C1 segment of cervical spinal cord (tissue), 14 donors: ENCODE measurements at places on chromosomes 6 and 20.

GRCh38 chr20:45128099-45128498 lies 3.8 kb upstream of the WFDC12 start:
- DNase-seq, result no peak

GRCh38 chr6:113719064-113719463 lies 138.1 kb upstream of the MARCKS start:
- DNase-seq, result no peak

- no peak for DNase-seq
Measured at GRCh38 chr6:56527934-56528333, 114.8 kb downstream of the DST start.

GRCh38 chr20:44747166-44748004 lies 1.7 kb downstream of the KCNK15 start:
- no peak for DNase-seq

DNA sequence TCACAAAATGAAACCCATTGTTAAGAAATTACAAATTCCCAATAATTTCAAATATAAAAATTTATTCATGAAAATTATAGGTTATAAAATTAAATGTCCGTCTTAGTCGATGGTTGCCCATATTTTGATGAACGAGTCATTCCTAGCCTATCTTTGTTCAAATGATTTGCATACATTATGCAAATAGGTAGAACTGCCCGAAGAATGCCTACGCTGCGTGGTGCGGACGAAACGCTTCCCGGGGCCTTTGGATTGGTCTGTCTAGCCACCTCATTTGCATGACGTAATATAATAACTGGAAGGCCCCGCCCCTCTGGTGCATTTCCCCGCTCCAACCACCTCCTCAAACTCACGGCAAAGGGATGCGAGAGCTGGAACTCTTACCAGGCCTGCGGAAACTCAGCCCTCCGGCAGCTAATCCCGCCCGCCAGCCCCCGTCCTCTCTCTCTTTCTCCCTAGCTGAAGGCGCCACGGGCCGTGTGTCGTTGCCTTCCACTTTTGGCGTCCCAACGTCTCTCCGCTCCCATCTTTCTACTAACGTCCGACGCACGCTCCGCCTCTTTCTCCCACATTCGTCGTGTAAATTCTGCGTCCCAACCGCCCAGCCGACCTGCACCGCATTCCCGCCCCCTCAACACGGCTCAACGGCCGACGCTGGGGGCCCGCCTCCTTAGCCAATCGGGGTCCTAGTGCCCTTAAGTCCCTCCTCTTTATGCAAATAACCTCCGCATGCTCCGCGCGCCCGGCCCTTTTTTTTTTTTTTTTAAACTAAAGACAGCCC lies 520 bp upstream of the PRRC2A start:
- peak; percentile 100 for DNase-seq

DNA sequence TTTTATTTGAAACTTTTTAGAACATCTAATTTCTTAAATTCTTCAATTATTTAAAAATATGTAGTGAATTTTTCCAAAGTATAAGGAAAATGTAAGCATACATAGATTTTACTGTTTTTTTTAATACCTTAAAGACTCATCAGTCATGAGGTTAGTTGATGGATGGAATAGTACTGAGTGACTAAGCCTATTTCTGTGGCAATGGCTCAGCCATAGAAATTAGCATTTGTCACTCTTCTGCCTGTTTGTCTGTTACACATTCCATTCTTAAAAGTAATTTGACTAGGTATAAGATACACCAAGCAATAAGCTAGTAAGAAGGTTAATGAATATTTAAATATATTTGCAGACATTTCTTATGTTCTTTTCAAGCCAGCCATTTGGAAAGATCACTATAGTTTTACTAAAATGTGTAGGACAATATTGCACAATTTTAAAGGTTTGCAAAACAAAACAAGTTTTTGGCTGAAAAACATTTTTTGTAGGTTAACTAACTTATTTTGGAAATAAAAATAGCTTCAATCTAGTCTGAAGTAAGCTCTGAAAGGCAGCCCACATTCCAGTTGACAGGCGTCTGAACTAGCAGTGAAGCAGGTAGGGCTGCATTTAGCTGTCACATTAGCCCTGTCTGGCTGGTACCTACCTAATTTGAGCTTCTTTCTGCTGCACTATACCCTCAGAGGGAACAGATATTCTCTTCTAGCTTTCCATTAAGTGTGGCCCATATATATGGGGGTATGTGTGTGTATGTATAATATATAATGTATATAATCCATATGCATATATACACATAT lies 385.7 kb downstream of the GRIK2 start:
- DNase-seq, result no peak

- DNase-seq, result peak; percentile 4
Measured at GRCh38 chr20:10857352-10858070, 183.7 kb upstream of the JAG1 start.

DNA sequence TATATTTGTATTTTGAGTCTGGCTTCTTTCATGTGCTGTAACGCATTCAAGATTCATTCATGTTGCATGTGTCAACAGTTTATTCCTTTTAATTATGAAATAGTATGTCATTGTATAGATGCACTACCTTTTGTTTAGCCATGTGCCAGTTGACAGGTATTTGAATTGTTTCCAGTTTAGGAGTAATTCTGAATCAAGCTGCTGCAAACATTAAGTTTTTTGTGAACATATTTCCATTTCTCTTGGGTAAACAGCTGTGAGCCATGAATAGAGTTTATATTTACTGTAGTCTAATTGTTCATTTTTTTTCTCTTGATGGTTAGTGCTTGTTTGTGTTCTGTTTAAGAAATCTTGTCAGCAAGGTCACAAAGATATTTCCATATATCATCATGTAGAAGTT lies 142.4 kb upstream of the RIPOR2 start:
- DNase-seq, result no peak

DNA sequence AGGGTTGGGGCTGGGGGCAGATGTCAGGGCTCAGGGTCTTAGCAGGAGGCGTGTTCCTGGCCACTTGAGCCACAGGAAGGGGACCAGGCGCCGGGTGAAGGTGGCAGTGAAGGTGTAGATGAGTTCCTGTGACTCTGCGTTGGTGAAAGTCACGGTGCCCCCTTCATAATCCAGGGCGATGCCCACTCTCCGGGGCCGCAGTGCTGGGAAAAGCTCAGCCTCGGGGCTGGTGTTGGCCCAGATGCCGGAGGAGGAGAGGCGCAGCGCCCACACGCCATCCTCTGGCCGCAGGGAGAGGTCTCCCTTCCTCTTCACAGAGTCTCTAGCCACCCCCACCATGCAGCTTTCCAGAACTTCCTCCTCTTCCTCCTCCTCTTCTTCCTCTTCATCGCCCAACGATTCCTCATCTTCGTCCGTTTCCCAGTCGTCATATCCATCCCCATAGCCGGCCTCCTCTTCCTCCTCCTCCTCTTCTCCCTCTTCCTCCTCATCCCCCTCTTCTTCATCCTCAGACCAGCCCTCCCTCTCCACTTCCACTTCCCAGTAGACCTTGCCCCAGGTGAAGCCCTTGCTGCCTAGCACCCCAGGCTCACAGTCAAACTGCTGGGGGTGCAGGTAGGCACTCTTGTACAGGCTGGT lies 22.6 kb downstream of the TRIM15 start:
- DNase-seq, result no peak

- DNase-seq, result no peak
Measured at GRCh38 chr6:81480139-81480538, 272.3 kb downstream of the TENT5A start.

GRCh38 chr6:15365273-15365687 lies 119.4 kb downstream of the JARID2 start:
- DNase-seq, result peak; percentile 41

GRCh38 chr6:97154015-97154414 lies 129.0 kb downstream of the MMS22L start:
- DNase-seq, result no peak

- no peak for DNase-seq
Measured at GRCh38 chr6:57173886-57174510, 1.9 kb downstream of the BAG2 start.

GRCh38 chr20:25198663-25199383 lies 3.3 kb downstream of the ENTPD6 start:
- DNase-seq, result no peak

GRCh38 chr6:22221211-22221610 lies 75.6 kb downstream of the PRL start:
- DNase-seq, result no peak

DNA sequence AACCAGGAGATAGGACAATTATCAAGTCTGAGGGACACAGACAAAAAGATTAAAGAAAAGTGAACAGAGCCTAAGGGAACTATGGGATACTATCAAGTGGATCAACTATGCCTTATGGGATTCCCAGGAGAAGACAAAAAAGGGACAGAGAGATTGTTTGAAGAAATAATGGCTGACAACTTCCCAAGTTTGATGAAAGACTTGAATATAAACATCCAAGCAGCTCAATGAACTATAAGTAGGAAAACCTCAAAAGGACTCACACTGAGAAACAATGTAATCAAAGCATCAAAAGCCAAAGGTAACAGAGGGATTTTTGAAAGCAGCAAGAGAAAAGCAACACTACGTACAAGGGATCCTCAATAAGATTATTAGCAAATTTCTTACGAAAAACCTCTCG lies 11.0 kb downstream of the ZNF133 start:
- DNase-seq, result no peak

- DNase-seq, result no peak
Measured at GRCh38 chr20:42678895-42679294, 510.8 kb downstream of the PTPRT start.

GRCh38 chr20:4101910-4102309 lies 86.6 kb upstream of the RNF24 start:
- no peak for DNase-seq

DNA sequence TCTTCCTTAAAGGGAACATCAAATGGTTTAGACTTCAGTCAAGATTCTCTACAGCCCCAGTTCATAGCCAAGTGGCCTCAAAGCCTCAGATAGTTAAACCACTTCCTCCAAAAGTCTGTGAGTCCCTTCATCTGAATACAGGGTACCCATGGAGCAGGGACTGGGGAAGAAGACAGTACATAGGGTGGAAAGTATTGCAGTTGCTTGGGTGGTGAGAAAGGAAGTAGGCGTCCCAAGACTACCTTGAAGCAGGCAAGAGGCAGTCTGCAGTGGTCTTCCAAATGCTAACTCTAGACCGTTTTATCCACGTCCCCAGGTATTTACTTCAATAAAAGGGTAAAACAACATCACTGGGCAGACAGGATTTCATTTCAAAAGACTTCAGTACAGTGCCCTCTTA lies 2.0 kb downstream of the FYN start:
- no peak for DNase-seq

DNA sequence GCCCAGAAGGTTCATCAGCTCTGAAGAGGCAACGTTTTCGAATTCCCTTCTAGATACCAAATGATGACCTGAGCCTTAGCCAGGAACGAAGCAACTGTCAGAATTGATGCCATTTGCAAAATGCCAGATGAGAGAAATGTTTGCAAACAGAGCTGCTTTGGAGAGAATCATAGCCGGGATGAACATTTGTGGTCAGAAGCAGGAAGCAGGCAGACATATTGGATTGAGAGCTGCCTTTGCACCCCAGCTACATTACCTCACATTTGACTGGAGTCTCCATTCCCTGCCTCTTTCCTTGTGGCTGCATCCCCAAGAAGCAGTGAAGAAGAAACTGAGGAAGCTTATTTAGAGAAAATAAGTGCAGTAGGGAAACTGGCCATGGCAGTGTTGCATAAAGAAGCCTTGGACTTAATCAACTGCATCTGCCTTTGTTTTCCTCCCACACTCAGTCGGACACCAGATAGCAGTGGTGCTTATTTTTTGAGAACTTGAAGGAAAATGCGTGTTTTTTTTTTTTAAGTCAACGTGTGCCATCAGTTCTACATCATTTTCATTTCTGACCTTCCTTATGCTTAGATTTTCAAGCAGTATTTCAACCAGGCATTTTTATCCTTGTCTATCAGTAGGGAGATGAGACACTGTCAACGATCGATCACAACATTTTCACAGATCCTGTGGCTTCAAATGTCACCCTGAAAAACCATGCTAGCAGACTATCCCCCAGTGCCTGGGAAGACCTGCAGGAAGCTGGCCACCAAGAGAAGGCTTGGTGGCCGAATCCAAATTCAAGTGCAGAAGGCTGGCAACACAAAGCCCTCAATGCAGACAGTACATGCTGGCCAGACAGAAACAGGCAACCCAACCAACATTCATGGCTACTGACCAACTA lies 541.2 kb upstream of the JARID2 start:
- DNase-seq, result no peak

DNA sequence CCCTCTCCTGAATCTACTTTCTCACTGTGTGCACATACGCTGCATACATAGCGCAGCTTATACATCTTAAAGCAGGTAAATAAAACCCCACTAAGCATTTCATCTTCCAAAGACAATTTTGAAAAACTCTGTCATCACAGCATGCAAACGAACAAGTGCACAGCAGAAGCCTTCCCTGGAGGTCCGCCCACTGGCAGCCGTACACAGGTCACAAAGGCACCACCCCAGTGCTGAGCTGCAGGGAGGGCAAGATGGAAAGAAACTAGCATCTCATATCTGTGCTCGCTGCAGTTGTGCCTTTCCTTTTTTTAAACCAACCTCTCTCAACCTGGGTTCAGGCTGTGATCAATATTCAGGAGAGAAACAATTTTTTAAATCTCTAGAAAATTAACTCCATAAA lies 73.3 kb downstream of the HUS1B start:
- DNase-seq, result no peak

DNA sequence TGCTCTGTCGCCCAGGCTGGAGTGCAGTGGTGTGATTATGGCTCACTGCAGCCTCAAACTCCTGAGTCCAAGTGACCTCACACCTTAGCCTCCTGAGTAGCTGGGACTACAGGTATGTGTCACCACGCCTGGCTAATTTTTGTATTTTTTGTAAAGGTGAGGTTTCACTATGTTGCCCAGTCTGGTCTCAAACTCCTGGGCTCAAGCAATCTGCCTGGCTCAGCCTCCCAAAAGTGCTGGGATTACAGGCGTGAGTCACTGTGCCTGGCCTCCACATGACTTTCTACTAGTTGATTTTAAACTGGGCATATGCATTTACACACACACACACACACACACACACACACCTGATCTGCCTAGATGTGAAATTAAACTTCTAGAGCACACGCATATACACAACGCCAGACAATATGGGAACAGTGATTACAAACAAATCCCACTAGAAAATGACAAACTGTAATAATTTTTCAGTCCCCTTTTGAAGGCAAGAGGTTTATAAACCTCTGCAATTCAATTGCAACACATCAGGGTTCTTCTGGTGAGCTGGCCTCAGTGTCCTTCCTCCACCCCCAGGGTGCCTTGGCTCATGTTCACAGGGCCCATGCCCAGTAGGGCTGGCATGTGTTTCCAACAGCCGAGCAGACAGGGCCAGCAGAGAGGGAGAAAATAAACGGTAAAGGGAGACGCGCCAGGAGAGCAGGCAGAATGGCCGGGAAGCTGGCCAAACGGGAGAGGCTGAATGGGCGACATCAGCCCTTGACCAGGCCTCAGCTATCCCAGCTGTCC lies 31.2 kb downstream of the PARD6B start:
- peak; percentile 80 for DNase-seq

GRCh38 chr6:80543598-80544222 lies 437.2 kb downstream of the BCKDHB start:
- DNase-seq, result no peak

DNA sequence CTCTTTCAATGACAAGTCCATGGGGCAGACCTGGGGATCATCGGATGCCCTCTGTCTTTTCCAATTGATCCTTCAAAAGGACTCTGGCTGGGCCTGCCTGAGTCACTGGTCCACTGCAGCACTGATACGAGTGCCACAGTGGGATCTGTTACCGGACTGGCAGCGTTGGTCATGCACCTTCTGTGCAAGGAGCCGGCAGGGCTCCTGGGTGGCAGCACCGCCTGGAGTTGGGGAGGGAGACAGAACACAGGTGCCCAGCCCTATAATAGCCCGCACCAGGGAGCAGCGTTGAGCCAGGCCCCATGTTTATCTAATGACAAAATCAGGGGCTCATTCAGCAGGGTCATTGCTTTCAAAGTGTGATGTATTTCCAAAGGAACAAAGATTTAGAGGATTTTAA lies 64.2 kb upstream of the NXT1 start:
- DNase-seq, result no peak
